Foreskin keratinocyte (primary cell): ENCODE measurements at places on chromosomes 2 and 18. TPM values are rescaled to one million over a fixed set of nuclear protein-coding genes. Genes with fewer than 3 reads are reported as not detected.

DNA sequence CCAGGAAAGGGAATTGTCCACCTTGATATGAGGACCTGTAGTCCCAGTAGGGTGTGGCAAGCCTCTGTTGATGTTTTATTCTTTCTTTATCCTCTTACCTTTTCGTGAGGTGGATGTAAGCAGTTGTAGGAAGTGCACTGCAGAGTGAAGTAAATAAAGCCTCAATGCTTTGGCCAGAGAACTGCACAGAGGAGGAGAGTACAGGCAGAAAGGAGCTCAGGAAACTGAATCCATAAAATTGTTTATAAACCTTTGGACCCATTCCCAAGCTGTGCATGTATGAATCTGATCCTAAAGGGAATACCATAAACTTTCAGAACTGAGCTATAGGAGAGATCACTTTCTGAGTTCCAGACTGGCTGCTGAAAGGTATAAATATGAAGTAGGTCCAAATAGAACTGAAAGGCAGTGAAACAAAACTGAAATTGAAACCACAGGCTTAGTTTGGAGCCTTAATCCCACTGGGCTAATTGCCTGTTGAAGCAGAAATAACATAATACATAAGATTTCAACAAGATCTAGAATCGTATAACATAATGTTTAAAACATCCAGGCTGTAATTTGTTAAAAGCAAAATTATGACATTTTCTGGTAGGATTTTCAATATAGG is 17.9 kb upstream of the SLC9A4 start:
- no peak for DNase-seq

DNA sequence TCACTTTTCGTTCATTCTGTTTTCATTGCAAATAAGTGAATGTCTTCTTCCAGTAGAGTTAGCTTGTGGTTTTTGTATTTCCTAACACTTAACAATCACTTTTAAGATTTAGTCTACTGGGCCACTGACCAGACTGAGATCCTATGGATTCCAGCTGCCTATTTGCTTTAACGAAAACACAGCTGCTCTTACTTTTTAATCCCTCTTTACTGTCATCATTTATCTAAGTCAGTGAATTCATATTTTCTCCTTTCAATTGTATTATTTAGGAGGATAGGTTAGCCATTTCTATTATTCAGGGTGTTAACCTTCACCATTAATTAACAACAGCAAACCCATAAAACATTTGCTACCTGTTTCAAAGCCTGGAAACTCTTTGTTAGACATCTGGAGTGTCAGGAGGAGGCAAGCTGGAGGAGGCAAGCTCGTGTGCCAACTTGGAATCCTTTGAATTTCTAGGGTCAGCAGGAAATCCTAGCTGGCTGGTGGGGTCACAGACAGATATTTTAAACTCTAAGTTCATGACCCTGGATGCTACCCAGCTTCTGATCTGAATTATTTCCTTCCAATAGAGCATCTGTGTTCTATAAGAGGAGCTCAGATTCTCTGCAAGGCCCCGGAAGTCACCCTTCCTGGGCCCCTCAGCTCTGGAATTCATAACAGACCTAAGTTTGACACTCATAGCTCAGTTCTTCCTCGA is 385.3 kb downstream of the RBM43 start:
- DNase-seq: no peak

- DNase-seq: peak; percentile 39
Measured at GRCh38 chr18:47184419-47185050, 8.4 kb upstream of the IER3IP1 start.

DNA sequence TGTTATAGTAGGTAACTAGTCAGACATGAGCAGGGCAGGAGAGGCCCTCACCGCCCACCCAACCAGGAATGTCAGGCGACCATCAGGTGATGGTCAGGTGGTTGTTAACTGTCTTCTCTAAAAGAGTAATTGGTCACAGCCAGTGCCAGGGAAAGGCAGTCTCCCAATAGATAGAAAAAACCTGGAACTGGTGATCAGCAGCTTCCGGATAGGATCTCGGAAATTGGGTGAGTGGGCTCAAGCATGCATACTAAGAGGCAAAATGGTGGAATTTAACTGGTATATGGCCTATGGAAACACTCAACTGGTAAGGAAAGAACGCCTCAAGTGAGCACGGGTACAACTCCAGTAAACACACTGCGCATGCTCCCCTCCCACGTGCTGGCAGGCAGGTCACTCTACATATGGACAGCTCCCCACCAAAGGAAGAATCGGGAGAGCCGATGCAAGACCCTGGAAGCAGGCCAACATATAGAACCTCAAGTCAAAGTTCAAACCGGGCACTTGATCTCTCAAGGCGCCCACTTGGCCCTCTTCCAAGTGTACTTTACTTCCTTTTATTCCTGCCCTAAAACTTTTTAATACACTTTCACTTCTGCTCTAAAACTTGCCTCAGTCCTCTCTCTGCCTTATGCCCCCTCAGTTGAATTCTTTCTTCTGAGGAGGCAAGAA is 43.5 kb upstream of the TMEM131 start:
- DNase-seq: no peak

DNA sequence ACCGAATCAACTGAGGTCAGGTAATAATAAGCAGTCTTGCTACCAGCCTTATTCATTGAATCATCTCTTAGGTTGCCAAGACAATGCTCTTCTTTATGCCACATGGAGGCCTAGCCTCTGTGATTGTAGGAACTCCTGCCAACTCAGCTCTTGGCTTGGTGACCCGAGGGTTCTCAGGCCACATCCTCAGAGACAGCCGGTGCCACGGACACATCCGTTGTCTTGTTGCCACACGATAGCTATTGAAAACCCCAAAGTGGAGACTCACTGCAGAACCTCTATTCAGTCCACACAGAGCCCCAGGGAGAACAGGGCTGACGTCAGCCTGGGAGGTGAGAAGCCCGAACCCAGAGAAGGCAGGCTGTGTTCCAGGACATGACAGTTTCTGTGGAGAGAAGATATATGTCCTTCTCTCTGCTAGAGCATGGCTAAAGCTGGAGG is 53.5 kb upstream of the TGFA start:
- DNase-seq: peak; percentile 73

- no peak for DNase-seq
Measured at GRCh38 chr2:61439241-61440002, 31.5 kb downstream of the USP34 start.

DNA sequence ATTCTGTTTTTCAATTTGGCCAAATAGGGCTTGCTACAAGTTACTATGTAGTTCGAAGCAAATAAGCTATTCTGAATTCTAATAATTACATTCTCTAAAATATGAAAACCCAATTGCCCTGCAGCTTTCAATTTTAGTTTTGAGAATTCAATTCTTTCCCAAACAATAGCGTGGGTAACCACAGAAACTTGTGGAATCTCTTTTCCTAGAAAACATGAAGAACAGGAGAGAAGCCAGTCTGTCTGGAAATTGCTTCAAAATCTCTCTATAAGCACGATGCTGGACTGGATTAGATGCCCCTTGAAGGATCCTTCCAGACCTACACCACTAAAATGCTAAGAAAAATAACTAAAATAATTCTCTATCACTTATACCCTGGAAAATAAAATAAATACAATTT is 115.0 kb downstream of the THADA start:
- DNase-seq: no peak

GRCh38 chr2:31693882-31694281 is 113.1 kb upstream of the SRD5A2 start:
- peak; percentile 6 for DNase-seq

- no peak for DNase-seq
Measured at GRCh38 chr2:152354069-152354755, 19.2 kb downstream of the FMNL2 start.

DNA sequence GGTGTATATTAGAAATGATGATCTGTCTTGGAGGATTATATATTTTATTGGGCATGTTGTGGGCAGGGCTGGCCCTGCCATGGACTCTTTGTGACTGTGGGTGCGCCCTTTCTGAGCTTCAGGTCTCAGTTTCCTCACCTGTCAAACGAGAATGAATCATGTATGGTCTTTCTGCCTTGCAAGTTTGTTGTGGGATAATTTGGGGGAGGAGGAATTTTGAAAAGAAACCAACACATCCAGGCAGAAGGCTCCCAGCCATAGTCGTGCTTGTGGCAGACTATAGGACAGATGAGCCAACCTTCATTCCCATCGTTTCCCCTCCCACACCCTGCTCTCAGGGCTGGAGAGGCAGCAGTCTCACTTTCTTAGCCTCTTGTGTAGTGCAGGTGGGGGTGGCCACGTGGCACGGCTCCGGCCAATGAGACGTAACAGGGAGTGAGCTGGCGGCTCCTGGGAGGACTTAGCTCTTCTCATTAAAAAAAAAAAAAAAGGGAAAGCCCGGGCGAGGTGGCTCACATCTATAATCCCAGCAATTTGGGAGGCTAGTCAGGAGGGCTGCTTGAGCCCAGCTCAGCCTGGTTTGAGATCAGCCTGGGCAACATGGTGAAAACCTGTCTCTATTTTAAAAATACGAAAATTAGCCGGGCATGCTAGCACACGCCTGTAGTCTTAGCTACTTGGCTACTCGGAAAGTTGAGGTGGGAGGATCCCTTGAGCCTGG is 63.1 kb downstream of the RHOB start:
- peak; percentile 86 for DNase-seq

DNA sequence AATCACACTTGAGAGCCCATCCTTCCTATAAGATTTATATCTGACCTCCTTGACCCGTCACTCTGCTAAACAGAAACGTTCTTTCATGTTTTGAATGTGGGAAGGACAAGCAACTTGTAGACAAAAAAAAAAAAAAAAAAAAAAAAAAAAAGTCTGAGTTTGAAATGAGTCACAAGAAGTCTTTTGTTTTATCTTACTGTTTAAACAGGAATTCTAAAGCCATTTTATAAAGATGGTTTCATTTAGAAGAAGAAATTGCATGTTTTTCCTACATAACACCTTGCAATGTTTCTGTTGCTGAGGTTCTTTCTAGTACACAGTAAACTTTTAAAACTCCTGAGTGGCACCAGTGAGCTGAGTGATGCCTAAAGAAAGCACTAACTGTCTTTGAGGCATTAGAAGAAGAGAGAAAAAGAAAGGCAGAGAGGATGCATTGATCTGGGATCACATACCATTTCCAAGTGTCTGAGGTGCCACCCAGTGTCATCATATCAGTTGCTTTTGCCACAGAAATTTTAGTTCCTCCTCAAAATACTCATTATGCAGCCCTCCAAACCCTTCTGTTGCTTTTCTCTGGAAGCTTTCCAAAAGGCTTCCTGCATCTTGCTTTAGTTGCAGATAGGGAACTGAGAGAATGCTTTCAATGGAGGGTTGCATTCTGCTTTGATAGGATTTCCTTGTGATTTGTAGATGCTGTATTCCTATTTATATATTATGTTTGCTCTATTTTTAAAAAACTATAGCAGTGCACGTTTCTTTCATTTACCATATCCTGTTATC is 69.1 kb downstream of the ACVR2A start:
- DNase-seq: peak; percentile 16

DNA sequence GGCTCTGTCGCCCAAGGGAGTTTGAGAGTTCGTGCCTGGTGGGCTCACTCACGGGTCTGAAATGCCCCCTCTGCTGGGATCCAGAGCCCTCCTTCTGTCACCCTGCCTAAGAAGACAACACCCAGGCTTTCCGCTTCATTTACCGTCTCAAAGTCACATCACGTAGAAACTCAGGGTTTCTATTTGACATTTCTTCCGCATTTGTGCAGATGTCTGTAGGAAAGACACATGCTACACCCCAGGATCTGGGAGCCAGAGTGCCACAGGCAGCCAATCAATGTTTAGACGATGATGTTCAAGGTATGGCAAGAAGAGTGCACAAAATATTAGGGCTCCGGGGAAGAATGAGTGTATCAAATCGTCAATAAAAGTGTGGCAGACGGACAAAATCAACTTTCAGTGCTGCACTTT is 24.4 kb upstream of the ACKR3 start:
- no peak for DNase-seq

- DNase-seq: no peak
Measured at GRCh38 chr18:5997361-5997760, 102.0 kb upstream of the TMEM200C start.

DNA sequence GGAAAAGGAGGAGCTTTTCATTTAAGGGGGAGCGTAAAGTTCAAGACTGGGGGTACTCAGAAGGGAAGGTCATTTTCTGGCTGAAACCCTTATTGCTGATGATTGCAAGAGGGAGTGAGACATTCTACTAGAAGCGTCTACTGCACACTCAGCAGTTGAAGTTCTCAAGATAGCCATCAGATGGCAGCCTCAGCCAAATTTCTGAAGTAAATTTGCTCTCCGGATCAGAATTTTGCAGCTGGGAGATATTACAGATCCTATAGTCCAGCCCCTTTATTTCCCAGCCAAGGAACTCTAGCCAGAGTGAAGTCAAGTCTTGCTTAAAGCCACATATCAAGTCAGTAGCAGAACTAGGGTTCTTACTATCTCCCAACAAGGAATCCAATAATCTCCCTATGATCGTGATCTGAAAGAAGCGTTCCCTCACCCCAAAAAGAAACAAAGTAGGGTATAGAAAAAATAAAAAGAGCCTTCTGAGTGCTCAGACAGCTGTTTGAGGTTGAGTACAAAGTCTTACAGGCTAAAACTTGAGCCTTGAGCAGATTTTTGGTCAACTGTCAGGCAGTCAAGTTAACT is 24.0 kb downstream of the RAX start:
- DNase-seq: no peak

DNA sequence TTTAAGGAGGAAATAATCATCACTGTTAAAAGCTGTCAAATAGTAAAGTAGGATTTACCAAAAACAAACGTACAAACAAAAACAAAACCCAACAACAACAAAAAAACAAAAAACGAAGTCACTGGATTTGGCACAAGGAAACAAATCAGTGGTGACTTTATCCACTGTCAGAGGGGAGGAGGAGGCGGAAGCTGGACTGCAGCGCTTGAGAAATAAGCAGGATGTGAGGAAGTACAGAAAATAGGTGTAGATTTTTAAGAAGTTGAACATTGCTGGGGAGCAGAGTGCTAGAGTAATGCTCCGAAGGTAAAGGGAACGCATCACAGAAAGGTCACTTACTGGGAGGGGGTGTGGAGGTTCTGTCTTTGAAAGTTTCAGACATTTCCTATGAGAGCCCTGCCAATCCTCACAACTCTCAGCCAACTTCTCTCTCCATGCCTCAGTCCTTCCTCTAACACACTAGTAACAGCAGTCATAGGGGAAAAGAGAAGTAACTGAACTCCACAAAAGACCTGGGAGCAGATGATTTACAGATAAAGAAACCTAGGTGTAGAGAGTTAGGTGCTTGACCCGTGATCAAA is 220.2 kb upstream of the SMAD7 start:
- no peak for DNase-seq

DNA sequence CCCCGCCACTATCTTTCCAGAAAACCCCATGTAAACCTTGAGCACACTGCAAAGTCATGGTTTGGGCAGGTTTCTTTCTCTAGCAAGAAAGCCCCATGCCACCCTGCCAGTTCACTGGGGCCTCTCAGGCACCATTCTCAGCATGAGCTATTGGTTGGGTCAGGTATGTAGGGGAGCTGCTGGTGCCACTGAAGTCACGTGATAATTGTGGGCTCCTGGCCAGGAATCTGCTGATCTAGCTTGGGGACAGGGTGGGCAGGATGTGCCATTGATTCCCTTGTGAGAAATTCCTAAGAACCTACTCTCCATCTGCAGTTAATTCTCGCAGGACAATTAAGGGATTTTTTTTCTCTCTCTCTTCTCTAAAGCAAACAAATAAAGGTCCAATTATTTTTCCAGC is 26.5 kb upstream of the HNMT start:
- DNase-seq: no peak

- DNase-seq: no peak
Measured at GRCh38 chr2:29977284-29977683, 55.9 kb upstream of the ALK start.

- peak; percentile 25 for DNase-seq
Measured at GRCh38 chr2:11343368-11343649, 1.1 kb downstream of the ROCK2 start.

TMEM169 gene
- 0.11 TPM in 1 of 2 replicates, not detected in the other for total RNA-seq

ZNF638 gene
- total RNA-seq: 67.5 and 68.0 TPM in 2 replicates

TMEM150A gene
- 8.1 and 8.8 TPM in 2 replicates for total RNA-seq

TFCP2L1 gene
- total RNA-seq: 13.5 and 13.8 TPM in 2 replicates

TSPYL6 gene
- total RNA-seq: not detected in 2 replicates

MAPK4 gene
- total RNA-seq: not detected in 2 replicates
